A673 (cell line): ENCODE measurements at places on chromosomes 1 and 21.
A peak's percentile ranks its signal among the peaks of the same experiment; 100 is the strongest.

GRCh38 chr21:39088831-39089380 is 94.3 kb downstream of the PSMG1 start:
- DNase-seq = no peak

GRCh38 chr1:78383923-78384322 is 106.9 kb upstream of the PTGFR start:
- no peak for DNase-seq

DNA sequence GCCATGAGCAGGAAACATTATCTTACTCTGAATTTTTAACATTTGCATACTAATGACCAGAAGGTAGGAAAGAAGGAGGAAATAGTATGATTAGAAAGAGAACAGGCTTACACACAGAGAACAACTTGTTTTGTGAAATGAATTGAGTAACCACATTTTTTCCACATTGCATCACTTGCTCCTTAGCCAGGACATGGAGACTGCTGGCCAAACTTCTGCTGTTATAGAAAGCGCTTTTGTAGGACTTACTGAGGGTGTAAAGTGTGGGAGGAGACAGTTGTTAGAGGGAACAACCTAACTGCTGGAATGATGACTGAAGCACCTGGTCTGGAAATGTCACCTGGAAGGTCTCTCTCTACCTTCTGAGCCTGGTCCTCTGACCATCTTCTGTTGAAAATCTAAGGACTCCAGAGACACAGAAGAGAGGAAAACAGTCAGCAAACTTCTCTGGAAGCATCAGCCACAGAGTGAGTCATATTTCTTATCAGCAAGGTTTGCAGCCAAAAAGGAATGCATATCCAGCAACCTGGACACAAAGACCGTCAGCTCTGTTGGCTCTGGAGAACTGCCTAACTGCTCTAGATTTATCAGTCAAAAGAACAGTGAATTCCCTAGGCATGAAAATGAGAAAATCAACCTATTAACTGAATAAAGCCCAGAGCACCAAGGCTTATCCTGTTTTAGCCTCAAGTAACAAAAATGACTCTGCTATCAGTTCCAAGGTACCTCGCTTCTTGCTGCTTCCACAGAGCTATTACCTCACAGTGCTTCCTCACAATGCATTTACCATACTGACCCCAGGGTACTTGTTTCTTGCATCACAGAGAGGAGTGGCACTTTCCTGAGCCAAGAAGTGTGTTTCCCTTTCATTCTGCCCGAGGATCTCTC is 88.0 kb upstream of the SLFNL1 start:
- peak; percentile 58 for DNase-seq

GRCh38 chr1:36984026-36984425 is 50.3 kb downstream of the GRIK3 start:
- DNase-seq = no peak

GRCh38 chr1:171298696-171299095 is 15.3 kb upstream of the FMO4 start:
- no peak for DNase-seq

- DNase-seq = no peak
Measured at GRCh38 chr1:8723010-8723409, 94.4 kb downstream of the RERE start.

DNA sequence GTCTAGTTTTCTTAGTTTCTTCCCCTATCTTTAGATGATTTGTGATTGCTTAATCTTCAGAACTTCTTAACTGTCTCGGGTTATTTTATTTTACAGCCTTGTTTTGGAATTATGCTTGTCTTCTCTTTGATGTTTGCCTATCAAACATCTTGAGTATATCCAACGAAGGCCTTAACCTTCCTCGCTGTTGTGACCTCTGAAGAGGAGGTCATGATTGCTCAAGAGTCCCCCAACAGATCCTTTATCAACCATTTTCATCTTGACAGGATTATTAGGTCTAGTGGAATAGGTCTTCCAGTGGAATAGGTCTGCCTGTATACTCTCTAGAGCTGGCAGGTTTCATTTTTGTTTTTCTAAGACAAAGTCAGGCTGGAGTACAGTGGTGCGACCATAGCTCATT is 45.7 kb downstream of the UBE4B start:
- DNase-seq = no peak

DNA sequence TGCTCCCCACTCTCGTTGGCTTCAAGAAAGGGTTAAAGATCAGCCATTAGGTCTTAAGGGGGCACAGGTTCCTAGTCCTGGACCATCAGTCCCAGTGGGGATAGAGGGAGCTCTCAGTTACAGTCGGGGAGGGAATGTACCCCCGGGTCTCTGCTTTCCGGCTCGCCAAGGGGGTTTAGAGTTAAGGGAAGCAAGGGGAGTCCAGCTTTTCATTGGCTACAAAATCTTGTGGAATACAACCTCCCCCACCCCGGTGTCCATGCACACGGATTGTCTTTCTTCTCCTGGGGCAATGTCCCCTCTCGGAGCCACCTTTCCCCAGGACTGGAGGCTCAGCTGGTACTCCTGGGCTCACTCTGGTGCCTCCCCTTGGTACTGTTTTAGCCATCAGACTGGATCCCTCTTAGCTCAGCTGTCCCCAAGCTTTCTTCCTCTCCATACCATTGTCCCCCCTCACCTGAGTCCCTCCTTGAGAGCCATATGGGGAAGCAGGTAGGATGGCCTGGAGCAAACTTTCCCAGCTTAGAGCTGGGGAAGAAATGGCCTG is at the start of gene A3GALT2:
Gene A3GALT2, minus strand, starts transcription at position 480 of the 547 bp plus-strand sequence. Its CDS starts 0 bp downstream, at position 480.
- no peak for DNase-seq

DNA sequence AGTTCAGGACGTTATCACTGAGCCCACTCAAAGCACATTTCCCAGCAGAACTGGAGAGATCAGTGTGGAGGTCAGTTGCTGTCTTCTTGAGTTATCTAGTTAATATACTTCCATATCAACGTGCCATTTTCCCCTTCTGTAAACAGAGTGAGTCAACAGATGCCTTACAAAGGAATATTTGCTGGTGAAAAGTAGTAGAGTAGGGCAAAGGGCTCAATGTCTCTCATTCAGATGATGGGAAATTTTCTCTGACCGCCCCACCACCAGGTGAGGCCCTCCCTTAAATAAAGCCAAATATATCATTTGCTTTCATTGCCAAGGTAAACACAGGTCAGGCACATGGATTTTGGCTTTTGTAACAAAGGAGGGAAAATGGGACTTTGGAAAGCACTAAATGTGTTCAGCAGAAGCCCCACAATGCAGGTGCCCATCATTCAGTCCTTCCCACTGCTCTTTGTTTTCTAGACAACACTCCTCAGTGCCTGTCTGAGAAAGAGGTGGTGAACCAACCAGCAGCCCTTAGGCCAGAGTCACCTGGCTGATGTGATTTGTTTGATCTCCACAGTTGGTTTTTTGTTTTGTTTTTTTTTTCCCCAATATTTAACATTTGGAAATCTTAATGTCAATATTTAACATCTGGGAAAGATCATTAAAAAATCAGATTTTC is 40.5 kb upstream of the SAMD13 start:
- no peak for DNase-seq

DNA sequence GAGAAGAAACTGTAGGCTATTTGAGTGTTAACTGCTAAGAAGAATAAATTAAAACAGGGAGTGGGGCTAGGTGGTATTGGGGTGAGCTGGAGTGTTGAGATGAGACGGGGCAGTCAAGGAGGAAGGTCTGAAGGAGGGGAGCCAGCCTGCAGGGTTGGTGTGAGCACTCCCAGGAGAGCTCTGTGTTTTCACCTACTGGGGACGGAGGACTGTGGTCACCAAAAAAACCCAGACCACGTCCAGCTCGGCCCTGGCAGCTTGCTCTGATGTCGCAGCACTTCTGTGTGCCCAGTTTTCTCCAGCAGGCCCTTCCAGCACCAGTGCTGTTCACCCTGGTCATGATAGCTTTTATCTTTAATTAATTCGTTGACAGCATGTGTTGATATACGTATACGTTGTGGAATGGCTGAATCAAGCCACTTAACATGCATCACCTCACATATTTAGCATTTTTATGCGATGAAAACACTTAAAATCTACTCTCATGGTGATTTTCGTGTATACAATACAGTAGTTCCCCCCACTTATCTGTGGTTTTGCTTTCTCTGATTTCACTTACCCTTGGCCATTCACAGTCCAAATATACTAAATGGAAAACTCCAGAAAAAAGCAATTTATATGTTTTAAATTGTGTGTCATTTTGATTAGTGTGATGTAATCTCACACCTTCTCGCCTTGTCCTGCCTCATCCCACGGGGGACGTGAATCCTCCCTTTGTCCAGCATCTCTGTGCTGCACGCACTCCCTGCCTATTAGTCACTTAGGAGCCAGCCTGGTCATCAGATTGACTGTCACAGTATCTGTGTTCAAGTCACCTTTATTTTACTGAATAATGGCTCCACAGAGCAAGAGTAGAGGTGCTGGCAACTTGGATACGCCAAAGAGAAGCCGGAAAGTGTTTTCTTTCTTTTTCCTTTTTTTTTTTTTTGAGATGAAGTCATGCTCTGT is 12.3 kb downstream of the FAM3B start:
- no peak for DNase-seq

- no peak for DNase-seq
Measured at GRCh38 chr1:23817633-23818032, 7.6 kb downstream of the HMGCL start.

- no peak for DNase-seq
Measured at GRCh38 chr1:97348599-97349265, 572.1 kb downstream of the DPYD start.

DNA sequence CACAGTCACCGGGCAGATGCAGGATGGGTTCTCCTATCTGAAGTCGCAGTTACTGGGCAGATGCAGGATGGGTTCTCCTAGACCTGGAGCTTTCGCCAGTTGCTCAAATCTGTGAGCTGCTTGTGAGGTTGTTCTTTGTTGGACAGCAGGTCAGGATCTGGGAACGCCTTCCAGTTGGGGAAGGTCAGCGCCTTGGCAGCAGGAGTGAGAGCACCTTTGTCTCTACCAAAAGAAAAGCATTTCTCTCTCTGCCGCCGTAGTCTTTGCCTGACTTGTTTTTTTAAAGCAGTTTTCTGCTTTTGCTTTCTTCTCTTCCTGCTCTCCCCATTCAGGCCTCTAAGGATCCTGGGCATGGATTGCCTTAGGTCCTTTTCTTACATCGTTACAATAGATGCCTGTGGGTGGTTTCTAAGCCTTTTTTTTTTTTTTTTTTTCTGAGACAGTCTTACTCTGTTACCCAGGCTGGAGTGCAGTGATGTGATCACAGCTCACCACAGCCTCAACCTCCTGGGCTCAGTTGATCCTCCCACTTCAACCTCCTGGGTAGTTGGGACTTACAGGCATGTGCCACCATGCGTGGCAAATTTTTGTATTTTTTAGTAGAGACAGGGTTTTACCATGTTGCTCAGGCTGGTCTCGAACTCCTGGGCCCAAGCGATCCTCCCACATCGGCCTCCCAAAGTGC is 15.7 kb downstream of the PEX14 start:
- no peak for DNase-seq

DNA sequence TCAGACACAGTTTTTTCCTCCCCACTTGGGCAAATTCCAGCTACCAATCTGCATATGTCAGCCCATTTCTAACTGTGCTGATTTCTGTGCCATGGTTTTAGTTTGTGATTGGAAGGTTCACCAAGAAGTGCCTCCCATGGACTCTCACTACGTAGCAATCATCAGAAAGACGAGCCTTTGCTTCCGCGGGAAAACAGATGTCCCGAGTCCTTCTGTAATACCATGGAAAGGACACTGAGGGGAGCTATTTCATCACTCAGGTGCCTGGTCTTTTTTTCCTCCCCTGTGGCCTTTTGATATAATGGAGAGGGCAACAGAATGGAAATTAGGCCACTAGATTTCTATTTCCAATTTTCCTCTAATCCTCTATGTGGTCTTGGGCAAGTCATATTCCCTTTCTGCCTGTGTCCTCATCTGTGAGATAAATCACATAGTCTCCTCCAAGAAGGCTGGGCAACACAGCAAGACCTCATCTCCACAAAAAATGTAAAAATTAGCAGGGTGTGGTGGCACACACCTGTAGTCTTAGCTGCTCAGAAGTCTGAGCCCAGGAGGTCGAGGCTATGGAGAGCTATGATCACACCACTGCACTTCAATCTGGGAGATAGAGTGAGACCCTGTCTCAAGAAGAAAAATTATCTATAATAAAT is 24.8 kb downstream of the LEMD1 start:
- DNase-seq = peak; percentile 88

DNA sequence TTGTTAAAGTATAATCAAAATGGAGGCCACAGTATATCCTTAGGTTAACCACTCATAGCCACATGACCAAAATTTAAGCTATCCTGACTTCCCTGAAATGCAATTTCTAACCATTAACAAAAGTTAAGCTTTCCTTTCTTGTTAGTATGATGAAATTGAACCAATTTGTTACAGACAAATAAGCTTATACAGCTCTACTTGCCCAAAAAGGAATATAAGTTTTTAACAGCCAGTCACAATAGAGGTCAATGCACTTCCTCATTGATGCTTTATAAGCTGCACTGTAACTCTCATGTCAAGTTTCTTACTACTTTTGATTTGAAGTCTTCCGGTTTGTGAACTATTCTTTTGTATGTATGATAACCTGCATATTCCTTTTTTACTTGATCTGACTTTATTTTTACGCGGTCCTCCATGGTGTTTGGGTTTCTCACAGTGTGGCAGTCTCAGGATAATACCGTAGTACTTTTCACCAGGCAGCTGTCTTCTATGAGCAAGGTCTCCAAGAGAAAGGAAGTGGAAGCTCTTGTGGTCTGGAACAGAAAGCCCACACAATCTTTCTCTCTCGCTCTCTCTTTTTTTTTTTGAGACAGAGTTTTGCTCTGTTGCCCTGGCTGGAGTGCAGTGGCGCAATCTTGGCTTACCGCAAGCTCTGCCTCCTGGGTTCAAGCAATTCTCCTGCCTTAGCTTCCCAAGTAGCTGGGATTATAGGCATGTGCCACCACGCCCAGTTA is 331.6 kb downstream of the SRGAP2C start:
- DNase-seq = no peak

- no peak for DNase-seq
Measured at GRCh38 chr1:10917513-10918454, 94.7 kb upstream of the TARDBP start.

DNA sequence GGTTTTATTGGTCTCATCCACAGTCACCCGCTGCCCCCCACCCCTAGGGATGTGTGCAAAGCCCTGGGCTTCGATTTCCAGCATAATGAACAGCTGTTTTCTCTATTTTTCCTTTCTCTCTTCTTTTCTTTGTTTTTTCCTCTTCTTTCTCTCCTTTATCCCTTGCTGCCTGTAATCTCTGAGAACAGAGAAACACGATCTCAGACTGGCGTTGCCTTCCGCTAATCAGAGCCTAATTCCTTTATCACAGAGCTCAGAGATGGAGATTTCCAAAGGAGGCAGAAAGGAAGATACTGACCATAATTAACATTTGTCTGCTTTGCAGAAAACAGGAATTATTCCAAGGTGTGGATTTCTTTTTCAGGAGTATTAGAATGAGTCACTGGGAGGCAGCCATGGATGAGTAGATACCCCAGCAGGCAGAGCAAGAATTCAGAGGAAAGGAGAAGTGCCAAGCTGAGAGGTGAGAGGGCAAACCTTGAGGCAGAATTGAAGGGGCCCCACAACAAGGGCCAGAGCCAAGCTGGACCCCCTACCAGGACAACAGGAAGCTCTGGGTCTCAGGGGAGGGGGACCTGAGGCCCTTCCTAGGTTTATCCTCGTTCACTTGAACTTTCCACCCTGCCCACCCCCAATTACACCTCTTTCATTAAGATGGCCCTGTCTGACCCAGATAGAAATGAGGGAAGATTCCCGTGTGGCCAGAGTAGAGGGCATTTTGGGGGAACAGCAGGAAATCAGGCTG is 33.3 kb downstream of the MATN1 start:
- no peak for DNase-seq

GRCh38 chr1:170692866-170693575 is 29.1 kb downstream of the PRRX1 start:
- DNase-seq = peak; percentile 74
